ENCODE measurements at places on chromosomes 1 and 21.
A peak's percentile ranks its signal among the peaks of the same experiment; 100 is the strongest.

DNA sequence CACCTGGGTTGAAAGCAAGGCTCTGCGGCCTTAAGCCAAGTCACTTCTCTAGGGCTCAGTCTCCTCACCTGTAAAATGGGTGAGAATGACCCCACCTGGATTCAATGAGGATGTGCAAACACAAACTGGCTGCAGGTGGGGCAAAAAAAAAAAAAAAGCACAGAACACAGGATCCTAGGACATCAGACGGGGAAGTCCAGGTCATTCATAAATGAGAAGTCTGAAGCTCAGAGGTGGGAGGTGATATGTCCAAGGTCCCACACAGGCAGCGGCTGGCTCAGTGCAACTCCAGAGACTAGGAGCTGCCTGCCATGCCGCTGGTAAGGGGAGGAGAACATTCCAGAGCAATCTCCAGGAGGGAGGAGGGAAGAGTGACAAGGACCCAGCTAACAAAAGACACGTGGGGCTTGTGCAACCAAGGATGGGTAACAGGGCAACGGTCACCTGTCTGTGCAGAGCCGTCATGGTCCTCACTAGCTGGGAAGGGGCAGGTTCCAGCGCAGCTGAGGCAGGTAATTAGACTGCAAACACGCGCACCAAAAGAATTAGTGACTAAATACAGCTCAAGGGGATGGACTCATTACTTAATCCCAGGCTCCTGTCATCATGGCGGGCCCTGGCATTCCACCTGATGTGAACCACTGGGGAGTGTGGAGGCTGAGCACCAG lies 19.5 kb downstream of the IFFO2 start:
- DNase-seq, result no peak

- no peak for DNase-seq
Observed at GRCh38 chr1:199279067-199279466, 640.2 kb downstream of the PTPRC start.

DNA sequence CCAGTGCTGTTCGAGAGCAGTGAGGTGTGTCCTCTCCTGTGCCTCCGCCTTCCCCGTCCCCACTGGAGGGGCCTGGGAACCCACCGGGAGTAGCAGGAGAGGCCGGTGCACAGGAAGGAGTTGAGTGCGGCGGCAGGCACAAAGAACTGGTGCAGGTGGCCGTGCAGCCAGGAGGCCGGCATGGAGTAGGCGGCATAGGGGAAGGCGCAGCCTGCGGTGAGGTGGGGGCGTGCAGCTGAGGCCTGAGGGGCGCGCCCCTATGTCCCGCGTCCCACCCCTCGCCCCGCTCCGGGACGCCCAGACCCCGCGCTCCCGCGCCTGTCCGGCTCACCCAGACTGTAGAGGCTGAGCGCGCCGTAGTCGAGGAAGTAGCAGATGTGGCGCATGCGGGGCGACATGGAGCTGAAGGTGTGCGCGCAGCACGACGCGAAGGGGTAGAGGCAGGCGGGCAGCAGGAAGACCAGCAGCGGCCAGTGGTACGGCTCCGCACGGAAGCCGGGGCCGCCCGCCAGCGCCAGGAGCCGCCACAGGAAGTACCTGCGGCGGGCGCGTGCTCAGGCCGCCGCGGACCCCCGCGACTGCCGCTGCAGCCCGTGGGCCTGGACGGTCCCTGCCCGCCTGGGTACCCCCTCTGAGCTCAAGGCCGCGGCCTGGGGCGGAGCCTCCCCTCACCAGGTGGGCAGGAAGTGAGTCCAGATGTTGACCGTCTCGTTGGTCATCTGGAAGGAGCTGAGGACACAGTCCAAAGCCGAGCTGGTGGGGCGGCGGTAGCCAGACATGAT lies 2.2 kb downstream of the PAQR6 start:
- DNase-seq, result no peak

GRCh38 chr1:204446413-204447111 lies 34.9 kb upstream of the PPP1R15B start:
- peak; percentile 91 for DNase-seq

DNA sequence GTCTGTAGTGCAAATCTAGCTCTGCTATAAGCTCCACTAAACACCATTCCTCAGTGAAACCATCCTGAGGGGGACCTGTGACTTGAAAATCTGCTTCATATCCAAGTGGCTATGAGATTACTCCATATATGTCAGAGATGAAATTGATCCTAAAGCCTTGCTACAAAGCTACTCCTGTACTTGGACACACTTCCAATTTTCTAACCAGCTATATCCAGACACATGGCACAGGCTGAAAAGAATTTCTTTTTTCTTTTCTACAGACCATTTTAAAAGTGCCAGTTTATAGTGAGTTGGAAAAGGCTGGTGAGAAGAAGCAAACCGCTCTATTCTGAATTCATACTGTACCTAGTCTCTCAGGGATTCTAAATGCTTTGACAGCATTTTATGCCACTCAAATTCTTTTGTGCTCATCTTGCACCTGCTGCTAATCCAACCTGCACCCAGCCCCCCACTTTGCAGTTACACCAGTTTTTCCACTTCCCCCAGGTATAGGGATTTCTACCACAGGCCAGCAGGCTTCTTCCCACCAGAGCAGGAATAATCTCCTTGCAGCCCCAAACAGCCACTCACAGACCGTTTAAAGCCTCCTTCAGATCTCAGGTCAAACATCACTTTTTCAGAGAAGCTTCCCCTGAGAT lies 112.5 kb downstream of the RERE start:
- peak; percentile 22 for DNase-seq

All from NCI-H446 (cell line).